ENCODE measurements at places on chromosomes 3 and 15. TPM values are rescaled to one million over a fixed set of nuclear protein-coding genes. Genes with fewer than 3 reads are reported as not detected.

GRCh38 chr3:88369337-88369736 is 219.6 kb downstream of the C3orf38 start:
- peaks cover 4% of the 10 kb centered on the region for H3K36me3 ChIP-seq
- no peak overlapping the region for H3K27ac ChIP-seq
- no peak overlapping the region for H3K4me3 ChIP-seq
- no peaks in the 10 kb centered on the region for H3K4me1 ChIP-seq

- H3K36me3 ChIP-seq = peaks cover 25% of the 10 kb centered on the region
- H3K27ac ChIP-seq = peak overlapping the region; percentile 47
- H3K4me1 ChIP-seq = peaks cover 3% of the 10 kb centered on the region
- H3K4me3 ChIP-seq = no peak overlapping the region
- DNase-seq = no peak
- H3K27me3 ChIP-seq = peaks cover 17% of the 10 kb centered on the region
These were observed 7.6 kb downstream of the OR5K4 start for GRCh38 chr3:98361289-98361688.

- no peak overlapping the region for H3K4me3 ChIP-seq
- H3K4me1 ChIP-seq = peaks cover 3% of the 10 kb centered on the region
- peaks cover 41% of the 10 kb centered on the region for H3K36me3 ChIP-seq
- no peaks in the 10 kb centered on the region for H3K27me3 ChIP-seq
- no peak for DNase-seq
These were observed 70.1 kb downstream of the UQCC5 start for GRCh38 chr3:52606373-52607085.

DNA sequence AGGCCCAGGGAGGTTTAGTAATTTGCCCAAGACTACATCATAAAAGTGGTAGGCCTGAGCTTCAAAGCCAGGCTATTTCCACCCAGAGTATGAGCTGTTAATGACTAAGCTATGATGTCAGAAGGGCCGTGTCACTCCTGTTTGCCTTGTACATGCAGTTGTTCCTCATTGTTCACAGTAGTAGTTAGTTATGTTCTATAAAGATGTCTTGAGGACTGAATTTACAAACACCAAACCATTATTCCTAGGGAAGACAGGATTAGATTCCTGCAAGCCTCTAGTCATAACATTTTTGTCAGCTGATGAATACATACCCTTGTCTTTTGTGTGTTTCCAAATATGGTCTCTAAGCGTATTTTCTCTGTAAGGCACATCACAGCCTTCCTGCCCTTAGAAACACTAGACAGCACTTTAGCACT is 20.9 kb upstream of the LARS2 start:
- peaks cover 17% of the 10 kb centered on the region for H3K27me3 ChIP-seq
- no peak for DNase-seq
- H3K36me3 ChIP-seq = peaks cover 5% of the 10 kb centered on the region
- H3K4me1 ChIP-seq = no peaks in the 10 kb centered on the region

- no peaks in the 10 kb centered on the region for H3K36me3 ChIP-seq
- no peak overlapping the region for H3K4me3 ChIP-seq
- no peak overlapping the region for H3K27ac ChIP-seq
- H3K27me3 ChIP-seq = no peaks in the 10 kb centered on the region
- DNase-seq = no peak
These were observed 937.2 kb downstream of the FHIT start for GRCh38 chr3:60313951-60314461.

GRCh38 chr3:11914041-11914440 is 67.4 kb upstream of the TAMM41 start:
- H3K4me3 ChIP-seq = no peak overlapping the region
- no peaks in the 10 kb centered on the region for H3K36me3 ChIP-seq
- H3K27me3 ChIP-seq = no peaks in the 10 kb centered on the region
- no peaks in the 10 kb centered on the region for H3K4me1 ChIP-seq
- H3K27ac ChIP-seq = no peak overlapping the region

Gene NTRK3
- 0.42 TPM for total RNA-seq

Gene HDAC11
- total RNA-seq = 3.5 TPM

GRCh38 chr3:134336587-134336986 is 37.7 kb downstream of the AMOTL2 start:
- H3K36me3 ChIP-seq = no peaks in the 10 kb centered on the region
- peaks cover 7% of the 10 kb centered on the region for H3K27me3 ChIP-seq
- DNase-seq = no peak
- no peak overlapping the region for H3K4me3 ChIP-seq

Gene RGMA
- not detected for total RNA-seq

Gene SLC22A13
- total RNA-seq = 1.8 TPM
